Neural crest cell (in vitro differentiated cells): ENCODE measurements at places on chromosomes 2 and 18.
A peak's percentile ranks its signal among the peaks of the same experiment; 100 is the strongest.

DNA sequence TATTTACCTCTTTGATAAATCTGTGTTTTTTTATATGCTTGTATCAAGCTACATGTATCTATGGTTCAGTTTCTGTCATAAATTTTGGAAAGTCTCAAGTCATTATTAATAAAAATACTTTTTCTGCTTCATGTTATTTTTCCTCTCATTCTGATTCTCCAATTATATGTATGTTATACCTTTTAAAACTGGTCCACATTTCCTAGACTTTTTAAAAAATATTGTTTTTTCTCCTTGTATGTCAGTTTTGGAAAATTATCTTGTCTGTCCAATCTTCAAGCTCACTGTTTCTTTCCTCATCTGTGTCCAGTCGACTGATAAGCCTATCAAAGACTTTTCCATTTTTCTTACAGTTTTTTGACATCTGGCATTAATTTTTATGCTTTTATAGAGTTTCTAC lies 253.4 kb downstream of the ASXL3 start:
- no peak for DNase-seq

GRCh38 chr2:228945710-228946109 lies 325.4 kb downstream of the PID1 start:
- no peak for DNase-seq

DNA sequence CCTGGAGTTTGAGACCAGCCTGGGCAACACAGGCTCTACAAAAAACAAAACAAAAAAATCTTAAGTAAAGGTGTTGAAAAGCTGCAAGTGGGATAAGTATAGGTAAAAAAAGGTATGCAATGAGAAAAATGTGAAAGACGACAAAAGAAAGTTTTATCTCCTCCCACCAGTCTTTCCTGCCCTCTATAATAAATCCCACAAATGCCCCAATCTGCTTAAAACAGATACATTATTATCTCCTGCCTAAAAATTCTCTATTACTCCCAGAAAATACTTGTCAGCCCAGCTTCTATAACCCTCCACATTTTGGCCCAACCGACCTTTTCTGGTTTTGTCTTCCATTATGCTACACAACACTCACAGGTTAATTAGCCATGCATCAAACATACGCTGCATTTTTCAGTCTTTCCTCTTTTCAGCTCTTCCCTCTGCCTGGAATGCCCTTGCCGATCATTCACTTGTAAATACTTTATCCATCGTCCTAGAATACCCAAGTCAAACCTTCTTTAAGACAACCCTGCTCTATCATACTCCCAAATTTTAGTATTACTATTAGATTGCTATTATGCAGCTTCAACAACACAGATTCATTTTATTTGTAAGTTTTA lies 10.8 kb downstream of the ASXL2 start:
- no peak for DNase-seq

DNA sequence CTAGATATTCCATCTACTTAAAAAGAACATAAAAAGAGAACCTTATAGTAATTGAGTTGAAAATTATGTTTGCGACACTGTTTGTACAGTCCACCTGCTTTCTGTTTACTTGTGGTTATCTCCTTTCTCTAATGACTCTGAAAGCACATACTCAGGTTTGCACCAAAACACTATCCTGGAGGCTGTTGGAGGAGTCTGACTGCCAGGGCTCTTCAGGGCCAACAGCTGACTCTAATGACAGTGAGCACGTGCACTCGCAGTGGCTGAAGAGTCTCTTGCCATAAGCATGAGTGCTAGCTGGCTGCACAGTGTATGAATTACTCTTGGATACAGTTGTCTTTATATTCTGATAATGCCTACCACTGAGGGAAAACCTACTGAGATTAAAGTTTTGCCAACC lies 16.7 kb upstream of the GLS start:
- no peak for DNase-seq

DNA sequence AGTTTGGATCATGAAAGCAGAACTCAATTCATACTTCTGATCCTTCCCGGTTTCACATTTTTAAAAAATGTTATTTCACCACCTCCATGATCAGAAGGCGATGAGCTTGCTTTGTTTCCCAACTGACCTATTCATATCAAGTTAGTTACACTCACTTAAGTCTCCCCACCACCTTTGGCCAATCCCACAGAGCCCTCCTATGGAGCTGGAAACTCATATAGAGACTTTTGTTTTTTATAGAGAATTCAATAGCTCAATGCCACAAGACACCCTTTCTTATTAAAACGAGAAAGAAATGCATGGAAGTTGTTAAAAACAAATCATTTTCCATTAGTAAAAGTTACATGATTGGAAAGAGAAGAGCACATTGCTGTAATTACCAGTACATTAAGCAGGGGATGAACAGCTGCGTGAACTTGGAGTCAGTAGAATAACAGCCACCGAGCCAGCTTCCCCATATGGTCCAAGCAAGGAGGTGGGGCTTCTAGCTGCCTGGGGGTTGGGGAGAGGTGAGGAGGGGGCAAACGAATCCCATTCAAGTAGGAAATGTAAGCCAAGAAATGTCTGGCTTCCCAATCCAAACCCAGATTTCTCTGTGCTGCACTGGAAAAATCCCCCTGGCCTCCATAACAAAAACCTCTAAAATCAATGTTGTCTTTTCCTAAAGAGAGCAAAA lies 614.5 kb downstream of the IRS1 start:
- DNase-seq = no peak

DNA sequence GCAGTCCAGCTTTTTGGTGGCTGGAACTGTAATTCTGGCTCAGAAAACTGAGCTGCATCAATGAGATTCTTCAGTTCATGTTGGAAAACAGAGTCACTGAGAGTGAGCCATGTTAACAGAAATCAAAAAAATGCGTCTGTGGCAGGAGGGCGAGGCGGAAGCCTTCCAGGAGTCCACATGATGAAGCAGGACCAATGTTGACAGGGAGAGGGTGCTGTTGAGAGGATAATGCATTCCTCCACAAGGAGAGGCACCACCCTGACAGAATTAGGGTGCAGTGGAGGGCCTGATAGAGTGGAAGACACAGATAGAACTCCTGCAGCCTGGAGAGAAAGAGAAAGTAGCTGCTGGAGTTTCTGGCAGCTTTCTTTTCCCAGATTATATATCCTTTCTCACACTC lies 111.5 kb downstream of the MGAT5 start:
- DNase-seq = no peak

DNA sequence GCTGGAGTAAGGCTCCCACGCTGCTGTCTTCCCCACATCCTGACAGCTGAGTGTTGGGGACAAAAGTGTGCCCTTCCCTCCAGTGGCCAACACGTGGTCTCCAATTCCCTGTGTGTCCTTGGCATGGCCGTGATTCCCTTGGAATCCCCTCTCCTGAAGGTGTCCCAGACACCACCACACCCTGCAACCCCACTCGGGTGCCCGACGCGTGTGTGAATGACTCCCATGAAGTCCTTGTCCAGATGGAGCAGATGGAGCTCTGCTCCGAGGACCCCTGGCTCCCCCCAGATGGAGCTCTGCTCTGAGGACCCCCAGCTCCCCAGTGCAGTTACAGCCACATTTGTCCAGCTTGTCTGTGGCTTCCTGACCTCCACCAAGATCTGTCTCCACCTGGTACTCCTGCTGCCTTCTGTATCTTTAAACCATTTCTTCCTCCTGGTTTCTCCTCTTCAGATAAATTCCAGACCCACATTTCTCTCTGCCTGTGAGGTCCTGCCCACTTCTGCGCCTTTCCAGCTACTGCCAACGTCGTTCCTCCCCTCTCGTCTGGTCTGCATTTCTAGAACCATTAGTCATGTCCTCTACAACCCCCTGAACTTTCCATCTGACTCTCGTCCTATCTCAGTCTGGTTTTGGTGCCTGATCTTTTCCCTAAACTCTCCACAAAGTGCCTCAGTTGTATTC lies 86.8 kb upstream of the PXDN start:
- DNase-seq = no peak

- DNase-seq = no peak
Observed at GRCh38 chr18:58865033-58865590, 435 bp downstream of the ZNF532 start.

DNA sequence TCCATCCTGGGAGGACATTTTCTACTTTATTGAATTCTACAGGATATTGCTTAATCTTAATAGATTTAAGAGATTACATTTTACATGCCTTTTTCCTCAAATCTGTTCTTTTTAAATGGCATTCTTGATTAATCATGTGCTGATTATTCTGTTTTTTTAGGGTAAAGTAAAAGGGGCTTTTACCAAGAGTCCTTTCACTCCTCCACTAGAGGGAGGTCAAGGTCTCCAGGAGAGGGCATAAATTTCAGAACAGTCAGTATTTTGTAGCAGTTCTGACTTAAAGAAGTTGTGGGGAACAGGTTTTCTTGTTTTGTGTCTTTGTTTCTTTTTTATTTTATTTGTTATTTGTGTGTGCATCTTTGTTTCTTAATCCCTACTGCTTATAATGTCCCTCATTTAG lies 25.4 kb downstream of the WDR75 start:
- DNase-seq = no peak

DNA sequence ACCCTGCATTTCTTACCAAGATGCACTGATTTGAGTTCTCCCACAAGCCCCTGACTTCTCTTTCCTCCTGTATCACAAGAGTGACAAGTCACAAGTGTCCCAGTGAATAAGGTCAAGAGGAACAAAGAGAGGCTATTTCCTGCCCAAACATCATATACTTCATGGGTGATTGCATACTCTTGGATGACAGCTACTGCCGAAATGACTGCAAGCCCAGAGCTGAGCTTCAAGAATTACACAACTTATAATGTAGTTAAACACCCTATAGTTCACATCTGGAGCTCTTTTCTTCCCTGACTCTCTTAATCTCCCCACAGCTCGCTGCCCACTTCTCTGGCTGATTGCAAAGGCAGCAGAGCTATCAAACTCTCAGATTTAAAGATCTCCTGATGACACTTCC lies 289.7 kb upstream of the PARD3B start:
- no peak for DNase-seq

DNA sequence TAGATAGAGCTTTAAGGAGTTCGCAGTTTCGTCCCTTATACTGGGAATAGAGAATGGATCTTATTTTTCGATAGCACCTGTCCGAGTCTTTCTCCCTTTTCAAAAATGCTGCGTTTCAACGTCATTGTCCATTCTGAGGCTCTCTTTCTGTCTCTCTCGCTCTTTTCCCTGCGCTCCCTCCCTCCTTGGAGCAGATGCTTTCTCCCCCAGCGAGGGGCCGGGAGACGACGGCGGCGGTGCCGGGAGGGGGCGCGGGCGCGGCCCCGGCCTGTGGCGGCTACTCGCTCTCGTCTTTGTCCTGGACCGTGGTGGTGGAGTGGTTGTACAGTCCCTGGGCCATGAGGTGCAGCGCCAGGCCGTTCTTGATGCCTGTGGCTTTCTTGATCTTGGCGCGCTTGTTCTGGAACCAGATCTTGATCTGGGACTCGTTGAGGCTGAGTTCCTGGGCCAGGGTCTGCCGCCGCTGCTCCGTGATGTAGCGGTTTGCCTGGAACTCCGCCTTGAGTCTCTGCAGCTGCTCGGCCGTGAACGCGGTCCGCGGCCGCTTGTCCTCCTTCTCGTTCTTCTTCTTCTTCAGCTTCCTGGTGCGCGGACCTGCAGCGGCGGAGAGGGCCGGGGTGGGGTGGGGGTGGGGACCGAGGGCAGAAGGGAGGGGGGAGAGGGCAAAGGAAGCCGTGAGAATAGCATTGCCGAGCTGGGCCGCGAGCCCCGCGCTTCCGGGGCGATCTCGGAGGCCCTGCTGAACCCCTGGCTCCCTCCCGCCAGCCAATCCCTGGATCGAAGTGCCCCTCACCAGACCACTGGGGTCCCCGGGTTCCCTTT lies 4.6 kb downstream of the EN1 start:
- DNase-seq = peak; percentile 35

- no peak for DNase-seq
Observed at GRCh38 chr2:181073896-181074295, 93.5 kb downstream of the UBE2E3 start.

GRCh38 chr2:11933854-11934253 lies 187.4 kb downstream of the LPIN1 start:
- DNase-seq = no peak

DNA sequence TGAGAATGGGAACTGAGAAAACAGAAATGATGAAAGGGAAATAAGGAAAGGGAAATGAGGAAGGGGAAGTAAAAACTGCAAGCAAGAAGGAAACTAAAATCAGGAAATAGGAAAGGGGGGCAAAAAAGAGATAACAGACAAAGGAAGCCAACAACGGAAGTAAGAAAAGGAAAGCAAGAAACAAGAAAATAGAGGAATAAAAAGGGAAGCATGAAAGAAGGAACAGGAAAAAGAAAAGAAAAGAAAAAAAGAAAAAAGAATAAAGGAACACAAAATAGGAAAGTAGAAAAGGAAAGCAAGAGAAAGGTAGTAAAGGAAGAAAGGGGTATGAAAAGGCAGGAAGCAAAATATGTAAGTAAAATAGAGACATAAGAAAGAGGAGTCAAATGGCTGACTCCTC lies 241.2 kb upstream of the NCKAP5 start:
- DNase-seq = no peak

- no peak for DNase-seq
Observed at GRCh38 chr18:36398419-36398818, 100.9 kb downstream of the FHOD3 start.

DNA sequence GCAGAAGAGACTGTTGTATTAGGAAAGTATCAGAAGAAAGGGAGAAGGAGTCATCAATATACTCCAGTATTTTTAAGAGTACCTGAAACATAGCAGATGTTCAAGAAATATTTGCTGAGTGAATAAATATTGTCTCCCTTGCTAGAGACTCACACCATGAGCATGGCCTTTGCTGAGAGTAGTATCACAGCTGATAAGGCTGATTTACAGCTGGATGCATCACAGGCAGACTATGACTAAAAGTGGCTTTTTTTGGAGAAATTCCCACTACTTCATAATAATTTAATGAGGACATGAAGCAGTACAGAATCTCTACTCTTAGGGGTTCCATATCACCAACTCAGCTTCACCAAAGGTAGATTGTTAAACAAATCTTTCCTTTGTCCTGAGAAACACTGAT lies 373.3 kb downstream of the RBM43 start:
- no peak for DNase-seq

- DNase-seq = no peak
Observed at GRCh38 chr2:204454672-204455380, 90.4 kb upstream of the PARD3B start.
